ENCODE measurements at places on chromosomes 3 and 15.

- no peak for DNase-seq
Observed at GRCh38 chr3:73765878-73766545, 141.3 kb upstream of the PDZRN3 start.

DNA sequence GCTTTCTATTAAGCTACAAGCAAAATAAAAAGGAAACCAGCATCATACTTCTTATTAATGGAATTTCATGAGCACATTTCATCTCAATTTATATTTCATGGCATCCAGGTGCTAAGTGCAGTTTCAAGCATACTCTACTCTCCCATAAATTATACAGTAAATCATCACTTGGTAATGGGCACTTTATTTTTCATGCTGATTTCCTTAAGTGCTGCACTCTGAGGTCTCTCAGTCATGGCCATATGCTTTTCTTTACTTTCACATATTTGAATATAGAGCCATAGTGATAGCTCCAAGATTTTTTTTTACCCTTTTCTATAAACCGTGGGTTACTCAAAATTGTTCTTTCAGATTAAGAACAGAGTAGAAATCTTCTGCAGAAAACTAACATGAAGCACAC lies 1505.7 kb upstream of the CADM2 start:
- DNase-seq = no peak

GRCh38 chr3:155270063-155270462 lies 23.4 kb downstream of the STRIT1 start:
- DNase-seq = no peak

DNA sequence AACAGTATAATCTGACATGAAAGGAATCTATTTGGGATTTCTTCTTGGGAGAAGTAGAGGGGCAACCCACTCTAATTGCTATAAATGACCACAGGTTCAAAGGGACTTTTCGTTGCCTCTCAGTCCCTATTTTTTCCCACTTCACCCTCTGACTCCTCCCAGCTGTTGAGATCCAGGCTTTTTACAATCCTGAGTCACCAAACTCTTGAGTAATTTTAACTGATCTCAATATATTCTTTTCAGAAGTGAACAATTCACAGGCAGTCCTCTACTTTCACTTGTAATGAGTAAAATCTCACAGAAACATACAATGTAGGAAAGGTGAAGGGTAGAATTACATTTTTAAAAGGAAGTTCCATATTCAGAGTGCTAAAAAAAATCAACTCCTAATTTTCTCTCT lies 44.6 kb downstream of the EIF4E3 start:
- no peak for DNase-seq

DNA sequence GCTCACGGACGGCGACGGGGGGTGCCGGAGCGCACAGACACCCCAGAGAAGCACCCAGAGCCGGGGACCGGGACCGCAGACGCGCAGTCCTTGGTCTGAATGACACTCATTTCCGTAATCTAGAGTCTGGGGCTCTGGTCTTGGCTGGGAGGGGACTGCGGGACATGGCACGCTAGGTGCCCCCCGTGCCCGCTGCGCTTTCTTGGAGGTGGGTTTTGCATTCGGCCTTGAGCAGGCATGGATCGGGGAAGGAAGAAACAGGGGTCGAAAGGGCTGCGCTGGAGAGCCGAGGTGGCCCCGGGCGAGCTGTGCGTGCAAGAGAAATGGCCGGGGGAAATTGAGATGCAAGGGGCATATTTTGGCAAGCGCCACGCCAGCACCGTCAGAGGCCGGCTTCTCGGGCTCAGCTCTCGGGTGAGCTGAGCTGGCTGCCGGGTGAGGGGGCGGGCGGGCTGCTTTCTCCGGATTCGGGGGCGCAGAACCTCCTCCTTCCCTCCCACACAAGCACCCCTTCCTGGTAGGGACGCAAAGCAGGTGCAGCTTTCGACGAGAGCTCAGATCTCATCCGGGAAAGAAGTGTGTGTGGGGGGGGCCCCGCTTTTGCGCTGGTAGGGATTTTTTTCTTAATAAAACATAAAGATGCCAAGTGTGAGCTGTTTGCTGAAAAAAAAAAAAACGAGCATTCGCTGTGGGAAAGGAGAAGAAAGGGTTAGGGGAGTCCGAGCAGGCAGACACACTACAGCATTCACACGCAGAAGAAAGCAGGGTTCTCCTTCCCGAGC lies 963 bp upstream of the NTRK3 start:
- DNase-seq = no peak

DNA sequence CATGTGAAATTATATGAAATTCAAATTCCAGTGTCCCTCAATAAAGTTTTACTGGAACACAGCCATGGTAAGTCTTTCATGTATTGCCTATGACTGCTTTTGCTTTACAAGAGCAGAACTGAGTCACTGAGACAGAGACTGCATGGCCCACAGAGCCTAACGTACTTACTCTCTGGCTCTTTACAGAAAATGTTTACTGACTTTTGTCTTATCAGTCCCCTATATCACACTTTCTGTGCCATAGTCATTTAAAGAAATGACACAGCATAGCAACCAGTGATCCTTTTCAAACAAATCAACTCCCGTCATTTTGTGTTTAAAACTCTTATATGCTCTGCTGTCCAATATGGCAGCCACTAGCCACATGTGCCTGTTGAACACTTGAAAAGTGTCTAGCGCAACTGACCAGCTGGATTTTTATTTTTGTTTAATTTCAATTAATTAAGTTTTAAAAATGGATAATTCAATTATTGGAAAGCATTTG lies 129.7 kb upstream of the CDIN1 start:
- DNase-seq = no peak

GRCh38 chr15:89820666-89821611 lies 6.3 kb upstream of the ANPEP start:
- peak; percentile 86 for DNase-seq

- DNase-seq = no peak
Observed at GRCh38 chr3:130779031-130779430, 32.4 kb upstream of the PIK3R4 start.

- no peak for DNase-seq
Observed at GRCh38 chr3:60650171-60650570, 601.1 kb downstream of the FHIT start.

DNA sequence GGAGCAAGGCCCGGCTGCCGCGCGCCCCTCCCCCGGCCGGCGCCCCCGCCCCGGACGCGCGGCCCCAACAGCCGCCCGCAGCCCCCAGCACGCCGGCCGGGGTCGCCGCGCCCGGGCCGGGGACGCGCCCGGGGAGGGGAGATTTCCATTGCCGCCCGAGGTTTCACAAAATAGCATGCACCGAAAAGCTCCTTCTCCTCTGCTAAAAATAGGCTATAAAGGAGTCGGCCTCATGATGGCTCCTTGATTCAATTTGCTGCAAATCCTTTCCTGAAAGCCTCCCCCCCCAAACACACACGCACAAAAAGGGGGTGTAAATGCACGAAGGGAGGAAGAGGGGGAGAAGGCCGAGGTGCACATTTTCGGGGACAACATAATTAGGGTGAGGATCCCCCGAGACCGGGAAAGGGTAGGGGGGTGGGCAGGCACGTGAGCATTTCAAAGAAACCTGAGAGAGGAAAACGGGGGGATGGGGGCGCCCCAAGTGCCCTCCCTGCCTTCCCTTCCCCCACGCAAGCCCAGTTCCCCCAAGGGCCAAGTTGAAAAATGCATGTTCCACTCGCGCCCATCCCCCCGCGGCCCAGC lies 734 bp downstream of the TBL1XR1 start:
- DNase-seq = peak; percentile 82

DNA sequence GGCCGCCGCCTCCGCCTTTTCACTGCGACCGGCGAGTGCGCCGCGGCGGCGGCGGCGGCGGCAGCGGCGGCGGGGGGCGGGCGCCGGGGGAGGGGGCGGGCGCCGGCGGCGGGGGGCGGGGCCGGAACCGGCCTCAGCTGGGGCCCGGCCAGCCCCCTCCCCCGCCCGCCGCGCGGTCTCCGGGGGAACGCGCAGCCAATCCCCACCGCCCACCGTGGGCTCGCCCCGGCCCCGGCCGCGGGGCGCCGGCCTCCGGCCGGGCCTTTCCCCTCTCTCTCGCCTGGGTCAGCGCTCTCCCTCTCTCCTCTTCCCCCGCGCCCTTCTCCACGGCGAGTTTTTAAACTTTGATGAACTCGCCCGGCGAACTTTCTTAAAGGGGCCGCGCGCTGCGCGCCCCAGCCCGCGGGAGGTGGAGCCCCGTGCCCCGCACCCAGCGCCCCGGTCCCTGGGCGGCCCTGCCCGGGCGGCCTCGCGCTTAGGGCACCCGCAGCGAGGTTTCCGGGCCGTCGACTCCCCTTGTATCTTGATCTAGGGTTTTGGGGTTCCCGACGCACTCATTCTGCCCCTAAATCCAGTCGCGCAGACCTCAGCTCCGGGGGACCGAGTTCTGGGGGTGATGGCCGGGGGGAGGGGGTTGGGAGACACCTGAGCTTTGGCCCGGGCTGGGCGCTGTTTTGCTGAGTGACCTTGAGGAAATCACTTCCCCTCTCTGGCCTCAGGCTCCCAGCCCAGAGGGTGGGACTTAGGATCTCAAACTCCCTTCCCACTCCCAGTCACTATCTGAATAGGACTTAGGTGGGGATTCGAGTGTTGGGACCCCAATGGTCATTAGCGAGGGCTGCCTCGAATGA lies at the start of gene RBPMS2:
Gene RBPMS2, minus strand, starts transcription at position 39 of the 851 bp plus-strand sequence. CDS start 270 bp downstream, outside the sequence.
- no peak for DNase-seq

- DNase-seq = no peak
Observed at GRCh38 chr15:69496001-69496400, 43.4 kb downstream of the RPLP1 start.

- no peak for DNase-seq
Observed at GRCh38 chr3:34351882-34352777, 553.7 kb downstream of the PDCD6IP start.

DNA sequence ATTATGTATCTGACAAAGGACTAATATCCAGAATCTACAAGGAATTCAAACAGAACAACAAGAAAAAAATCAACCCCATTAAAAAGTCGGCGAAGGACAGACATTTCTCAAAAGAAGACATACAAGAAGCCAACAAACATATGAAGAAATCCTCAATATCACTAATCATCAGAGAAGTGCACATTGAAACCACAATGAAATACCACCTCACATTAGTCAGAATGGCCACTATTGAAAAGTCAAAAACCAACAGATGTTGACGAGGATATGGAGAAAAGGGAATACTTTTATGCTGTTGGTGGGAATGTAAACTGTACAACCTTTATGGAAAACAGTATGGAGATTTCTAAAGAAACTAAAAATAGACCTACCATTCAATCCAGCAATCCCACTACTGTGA lies 233.1 kb upstream of the PLSCR5 start:
- DNase-seq = no peak

DNA sequence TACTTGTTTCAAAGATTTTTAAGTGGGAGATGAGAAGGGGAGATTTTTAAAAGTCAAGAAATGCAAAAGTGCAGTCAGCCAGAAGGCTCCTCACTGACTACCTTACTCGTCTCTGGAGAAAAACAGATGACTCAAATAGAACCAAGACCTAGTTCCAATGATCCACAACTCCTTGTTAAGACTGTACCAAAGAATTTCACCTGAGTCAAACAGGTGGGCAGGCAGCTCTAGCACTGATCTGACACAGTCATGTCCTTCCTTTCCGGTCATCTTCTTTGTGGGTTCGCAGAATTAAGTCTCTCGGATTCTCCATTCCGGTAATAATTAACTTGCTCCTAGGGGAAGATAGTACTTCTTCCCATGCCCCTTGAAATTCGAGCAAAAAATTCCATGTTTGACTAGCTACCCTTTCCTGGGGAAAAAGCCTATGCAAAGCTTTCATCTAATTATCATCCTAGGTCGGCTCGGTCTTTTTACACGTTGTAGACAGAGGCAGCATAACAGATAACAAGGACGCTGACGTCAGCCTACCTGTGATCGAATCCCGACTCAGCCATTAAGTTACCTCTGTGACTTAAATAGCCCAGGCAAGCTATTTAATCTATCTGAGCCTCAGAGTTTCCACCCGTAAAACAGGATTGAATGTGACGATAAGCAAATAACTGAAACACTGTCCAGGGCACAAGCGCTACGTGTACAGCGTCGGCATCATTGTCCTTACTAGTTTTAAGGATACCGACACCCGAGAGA lies 758 bp downstream of the SELENOK start:
- DNase-seq = no peak

- DNase-seq = no peak
Observed at GRCh38 chr15:33098094-33099058, 96.1 kb downstream of the FMN1 start.

DNA sequence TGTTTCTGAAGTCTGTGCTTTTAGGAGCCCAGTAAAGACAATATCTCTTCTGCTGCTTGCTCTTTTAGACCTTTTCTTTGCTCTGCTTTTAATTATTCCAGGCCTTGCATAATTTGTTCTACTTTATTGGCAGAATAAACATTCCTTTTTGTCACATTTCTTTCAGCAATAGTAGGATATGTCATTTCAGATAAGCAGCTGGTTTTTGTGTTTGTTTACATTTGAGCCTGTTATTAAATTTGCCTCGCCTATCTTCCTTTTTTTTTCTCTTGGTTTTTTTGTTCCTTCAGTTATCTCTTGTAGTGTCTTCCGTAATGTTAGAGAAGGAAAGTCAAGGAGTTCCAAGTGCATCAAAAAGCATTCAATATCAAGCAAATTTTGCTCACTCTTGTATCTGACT lies 16.4 kb downstream of the ZNF654 start:
- no peak for DNase-seq

GRCh38 chr3:59481776-59482400 lies 432.1 kb upstream of the CFAP20DC start:
- no peak for DNase-seq

- DNase-seq = no peak
Observed at GRCh38 chr3:56302417-56302816, 165.8 kb downstream of the ERC2 start.

- DNase-seq = no peak
Observed at GRCh38 chr15:86541540-86541939, 461.9 kb downstream of the AGBL1 start.

GRCh38 chr15:101497017-101497416 lies 7.5 kb upstream of the PCSK6 start:
- no peak for DNase-seq

GRCh38 chr3:14369675-14370669 lies 32.4 kb upstream of the SLC6A6 start:
- no peak for DNase-seq

- no peak for DNase-seq
Observed at GRCh38 chr15:28994831-28995596, 109.2 kb downstream of the APBA2 start.

DNA sequence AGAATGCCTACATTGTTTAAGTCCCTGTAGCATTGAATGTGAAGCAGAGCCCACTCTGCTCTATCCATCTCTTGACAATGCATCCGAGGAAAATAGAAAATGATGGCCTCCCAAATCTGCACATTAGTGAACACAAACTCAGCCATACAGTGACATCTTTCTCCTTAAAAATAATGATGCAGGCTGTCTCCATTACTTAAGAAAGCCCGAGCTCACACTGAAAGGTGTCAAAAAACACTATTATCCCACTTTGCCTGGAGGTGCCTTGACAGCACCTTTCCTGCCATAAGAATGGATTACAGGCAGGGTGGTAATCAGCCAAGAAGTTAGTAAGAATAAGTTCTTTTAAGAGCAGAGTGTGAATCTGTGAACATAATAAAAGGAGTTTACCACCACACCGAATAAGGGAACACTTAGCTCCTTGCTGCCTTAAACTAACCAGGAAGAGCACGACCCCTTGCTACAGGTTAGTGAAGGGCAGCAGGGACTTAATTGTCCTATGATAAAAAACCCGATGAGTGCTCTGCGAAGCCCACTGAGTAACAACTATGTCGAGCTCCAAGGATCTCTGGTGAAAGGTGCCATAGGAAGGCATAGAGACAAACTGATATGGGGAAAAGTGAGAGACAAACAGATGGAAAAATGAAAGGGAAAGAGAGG lies 123.2 kb upstream of the TUSC7 start:
- no peak for DNase-seq

GRCh38 chr3:168141405-168141998 lies 45.8 kb upstream of the GOLIM4 start:
- DNase-seq = no peak

GRCh38 chr3:14252321-14253021 lies 73.9 kb downstream of the LSM3 start:
- DNase-seq = no peak

Data from spleen (tissue), 13 donors.